ENCODE measurements at places on chromosomes 1 and 21.

DNA sequence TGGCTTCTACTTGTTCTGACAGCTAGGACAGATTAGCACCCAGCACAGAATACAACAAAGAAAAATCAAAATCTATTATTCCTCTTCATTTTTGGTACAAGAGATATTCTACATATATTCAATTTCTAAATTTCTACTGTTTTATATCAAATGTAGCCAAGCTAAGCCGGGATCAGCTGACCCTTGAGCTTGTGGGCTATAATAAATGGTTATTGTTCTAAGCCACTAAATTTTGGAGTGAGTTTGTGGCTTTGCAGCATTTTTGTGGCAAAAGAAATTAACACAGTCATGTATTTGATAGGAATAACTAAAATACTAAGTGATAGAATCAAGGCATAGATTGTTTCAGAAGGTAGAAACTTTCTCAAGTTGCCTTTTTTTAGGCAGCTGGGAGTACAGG is 50.7 kb downstream of the APP start:
- DNase-seq = no peak

GRCh38 chr1:235404190-235404589 is 37.0 kb downstream of the TBCE start:
- no peak for DNase-seq

- DNase-seq = no peak
These were observed 5.6 kb upstream of the ADAMTSL4 start for GRCh38 chr1:150543500-150544143.

DNA sequence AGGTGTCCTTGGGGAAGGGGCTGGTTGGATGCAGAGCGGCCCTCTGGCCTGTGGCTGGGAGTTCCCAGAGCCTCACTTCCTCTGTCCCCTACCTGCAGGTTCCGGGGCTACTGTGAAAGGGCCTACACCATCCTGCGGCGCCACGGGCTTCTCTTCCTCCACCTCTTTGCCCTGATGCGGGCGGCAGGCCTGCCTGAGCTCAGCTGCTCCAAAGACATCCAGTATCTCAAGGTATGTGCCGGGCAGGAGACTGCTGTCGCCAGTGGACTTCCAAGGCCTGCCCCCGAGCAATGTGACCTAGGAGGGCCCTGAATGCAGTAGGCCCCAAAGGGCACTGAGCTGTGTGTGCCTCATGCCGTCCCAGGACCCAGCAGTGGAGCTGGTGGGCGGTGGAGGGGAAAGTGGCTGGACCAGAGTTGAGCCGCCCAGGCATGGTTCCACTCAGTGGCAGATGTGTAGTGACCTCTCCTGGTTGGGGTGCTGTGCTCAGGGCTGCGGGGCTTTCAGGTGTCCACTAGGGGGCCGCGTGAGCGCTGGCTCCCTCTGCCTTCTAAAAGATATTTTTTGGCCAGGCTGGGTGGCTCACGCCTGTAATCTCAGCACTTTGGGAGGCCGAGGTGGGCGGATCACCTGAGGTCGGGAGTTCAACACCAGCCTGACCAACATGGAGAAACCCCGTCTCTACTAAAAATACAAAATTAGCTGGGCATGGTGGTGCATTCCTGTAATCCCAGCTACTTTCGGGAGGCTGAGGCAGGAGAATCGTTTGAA is 73.4 kb downstream of the PIK3CD start:
- DNase-seq = peak; percentile 84

- DNase-seq = no peak
These were observed 56.3 kb downstream of the SMG7 start for GRCh38 chr1:183528577-183528976.

DNA sequence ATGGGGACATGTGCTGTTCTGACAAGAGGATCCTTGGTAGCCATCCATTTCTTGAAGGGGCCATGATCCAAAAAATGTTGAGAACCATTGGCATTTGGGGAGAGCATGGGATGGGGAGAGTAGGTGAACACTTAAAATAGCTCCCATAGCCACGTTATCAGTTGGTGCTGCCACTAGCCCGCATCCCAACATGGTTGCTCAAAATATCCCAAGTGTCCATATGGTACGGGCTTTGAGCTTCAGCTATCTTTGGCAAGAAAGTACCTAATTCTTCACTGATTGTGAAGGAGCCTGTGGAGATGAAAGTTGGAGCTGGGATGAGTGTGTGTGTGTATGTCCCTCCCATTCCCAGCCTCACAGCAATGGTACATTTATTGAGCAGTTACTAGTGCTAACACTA is 3.1 kb upstream of the ZNF648 start:
- DNase-seq = no peak

GRCh38 chr1:9633493-9633892 is 18.0 kb upstream of the PIK3CD start:
- DNase-seq = no peak

GRCh38 chr21:21806711-21807597 is 808.7 kb downstream of the NCAM2 start:
- no peak for DNase-seq

- DNase-seq = no peak
These were observed 739.0 kb upstream of the NCAM2 start for GRCh38 chr21:20259031-20259867.

- DNase-seq = no peak
These were observed 105.3 kb upstream of the CLDN14 start for GRCh38 chr21:36584980-36585940.
